ENCODE measurements at places on chromosomes 11 and 22. TPM values are rescaled to one million over a fixed set of nuclear protein-coding genes. Genes with fewer than 3 reads are reported as not detected.

MS4A14 gene
- not detected for total RNA-seq

APOA4 gene
- not detected for total RNA-seq

C11orf91 gene
- total RNA-seq, result not detected

HEPN1 gene
- not detected for total RNA-seq

NLRP6 gene
- total RNA-seq, result not detected

CALCA gene
- total RNA-seq, result not detected

FHIP1B gene
- total RNA-seq, result 6.4 TPM

PAMR1 gene
- total RNA-seq, result 278 TPM

SYT7 gene
- 7.0 TPM for total RNA-seq

CD248 gene
- total RNA-seq, result 193 TPM

PRRG4 gene
- 0.36 TPM for total RNA-seq

RHOD gene
- 26.1 TPM for total RNA-seq

CSTPP1 gene
- 34.9 TPM for total RNA-seq

GRCh38 chr11:128653801-128654231, 40.1 kb upstream of the FLI1 start:
- DNase-seq, result peak; percentile 46

GRCh38 chr11:70720281-70720680, 322.0 kb downstream of the CTTN start:
- no peak for DNase-seq

DNA sequence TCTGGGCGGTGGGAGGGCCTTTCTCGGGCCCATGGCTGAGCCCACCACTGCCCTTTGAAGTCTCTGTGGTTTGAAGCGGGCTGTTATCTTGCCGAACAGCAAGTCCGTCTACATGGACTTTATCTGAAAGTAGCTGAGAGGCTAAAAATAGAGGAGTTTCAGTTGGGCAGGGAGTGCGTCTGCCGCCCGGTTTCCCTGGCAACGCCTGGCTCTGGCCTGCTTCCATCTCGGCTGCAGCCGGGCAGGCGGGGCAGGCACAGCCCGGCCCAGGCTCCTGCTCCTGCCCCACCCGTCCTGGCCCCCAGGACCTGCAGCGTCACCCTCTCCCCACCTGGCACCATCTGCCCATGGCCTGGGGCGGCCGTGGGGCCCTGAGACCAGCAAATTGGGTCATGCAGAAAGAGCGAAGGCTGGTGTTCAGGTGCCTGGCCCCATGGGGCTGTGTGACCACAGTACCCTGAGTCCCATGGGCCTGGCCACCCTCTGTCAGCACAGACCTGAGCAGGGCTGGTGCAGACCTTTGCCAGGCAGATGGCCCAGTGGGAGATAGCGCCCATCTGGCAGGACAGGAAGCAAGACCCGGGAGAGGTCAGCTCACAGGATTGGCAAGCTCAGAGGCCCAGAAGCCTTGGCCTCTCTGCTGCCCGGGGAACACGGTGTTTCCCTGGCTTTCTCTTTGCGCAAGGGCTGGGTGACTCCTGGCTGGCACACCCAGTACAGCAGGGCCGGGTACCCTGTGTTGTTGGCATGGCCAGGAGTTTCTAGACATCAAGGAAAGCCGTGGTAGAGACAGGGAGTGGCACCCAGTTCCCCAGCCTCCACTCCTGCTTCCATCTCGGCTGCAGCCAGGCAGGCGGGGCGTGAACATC, 79.1 kb upstream of the KCNQ1OT1 start:
- DNase-seq, result peak; percentile 79

- no peak for DNase-seq
Observed at GRCh38 chr11:89529626-89530380, 38.6 kb upstream of the NOX4 start.

- no peak for DNase-seq
Observed at GRCh38 chr11:128187377-128187776, 400.0 kb downstream of the ETS1 start.

GRCh38 chr11:46381819-46382645, 563 bp downstream of the MDK start:
- DNase-seq, result no peak

DNA sequence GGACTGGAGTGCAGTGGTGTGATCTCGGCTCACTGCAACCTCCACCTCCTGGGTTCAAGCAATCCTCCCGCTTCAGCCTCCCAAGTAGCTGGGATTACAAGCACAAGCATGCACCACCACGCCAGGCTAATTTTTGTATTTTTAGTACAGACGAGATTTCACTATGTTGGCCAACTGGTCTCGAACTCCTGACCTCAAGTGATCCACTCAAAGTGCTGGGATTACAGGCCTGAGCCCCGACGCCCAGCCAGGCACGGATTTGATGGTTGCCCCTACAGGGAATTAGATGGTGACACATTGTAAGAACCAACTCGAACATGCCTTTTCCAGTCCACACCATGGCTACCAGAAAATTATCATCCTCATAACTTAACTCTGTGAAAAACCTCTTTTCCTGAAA, 26.8 kb upstream of the RTL6 start:
- DNase-seq, result peak; percentile 25

- DNase-seq, result no peak
Observed at GRCh38 chr11:7909585-7910285, 21.3 kb downstream of the OR10A6 start.

- no peak for DNase-seq
Observed at GRCh38 chr11:106624377-106624776, 393.9 kb downstream of the GUCY1A2 start.

DNA sequence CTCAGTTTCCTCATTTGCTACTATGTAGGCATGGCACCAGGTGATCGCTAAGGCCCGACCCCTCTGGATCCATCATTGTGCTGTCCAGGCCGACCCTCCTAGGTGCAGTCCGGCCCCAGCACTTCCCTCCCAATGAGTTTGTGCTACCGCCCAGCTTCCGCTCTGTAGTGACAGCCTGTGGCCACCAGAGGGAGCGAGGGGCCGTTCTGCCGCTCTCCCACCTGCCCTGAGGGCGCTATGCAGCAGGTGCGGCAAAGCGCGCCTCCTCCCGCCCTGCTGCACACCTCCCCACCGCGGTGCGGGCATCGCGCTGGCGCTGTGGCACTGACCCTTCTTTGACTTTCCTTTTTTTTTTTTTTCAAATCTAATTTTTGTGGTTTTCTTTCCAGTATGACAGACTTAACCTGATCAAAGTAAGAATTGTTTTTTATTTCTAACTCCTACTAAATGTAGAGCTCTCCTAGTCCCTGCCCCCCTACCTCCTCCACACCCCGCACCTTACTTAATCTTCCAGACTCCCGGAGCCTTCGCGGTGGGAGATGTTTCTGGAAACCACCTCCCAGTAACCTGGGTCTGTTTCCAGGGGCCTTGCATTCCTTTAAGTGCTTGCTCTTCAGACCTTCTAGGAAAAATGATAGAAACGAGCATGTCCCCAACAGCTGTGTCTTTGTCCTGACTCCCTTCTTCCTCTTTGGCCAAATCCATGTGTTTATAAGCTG, 73.7 kb downstream of the SCN3B start:
- DNase-seq, result peak; percentile 36

- DNase-seq, result peak; percentile 64
Observed at GRCh38 chr11:29272019-29272654, 744.7 kb downstream of the KCNA4 start.

- peak; percentile 82 for DNase-seq
Observed at GRCh38 chr22:41305646-41306045, 4.3 kb downstream of the ZC3H7B start.

DNA sequence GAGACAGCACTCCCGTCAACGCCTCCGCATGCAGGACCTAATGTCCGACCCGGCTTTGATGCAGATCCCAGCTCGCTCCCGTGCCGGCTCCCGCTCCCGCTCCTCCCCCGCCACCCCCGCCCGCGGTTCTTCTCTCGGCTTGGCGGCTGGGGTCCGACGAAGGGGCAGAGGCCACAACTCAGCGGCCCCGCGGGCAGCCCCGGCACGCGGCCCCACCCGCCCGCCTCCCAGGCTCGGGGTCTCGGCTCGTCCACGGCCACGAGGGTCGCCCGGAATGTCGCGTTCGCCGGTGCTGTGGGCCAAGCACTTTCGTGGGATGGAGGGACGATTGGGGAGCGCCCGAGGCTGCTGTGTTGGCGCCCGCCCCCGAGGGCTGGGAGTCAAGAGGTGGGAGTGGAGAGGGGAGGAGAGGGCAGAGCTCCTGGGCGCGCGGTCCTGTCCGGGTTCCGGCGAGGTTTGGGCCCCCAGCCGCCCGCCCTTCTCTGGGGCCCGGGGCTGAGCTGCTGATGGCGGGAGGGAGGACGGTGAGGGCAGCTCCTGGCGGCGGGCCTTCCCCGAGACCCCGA, 5.3 kb upstream of the TBX1 start:
- no peak for DNase-seq

GRCh38 chr22:32760815-32761214, 40.7 kb upstream of the TIMP3 start:
- DNase-seq, result no peak

DNA sequence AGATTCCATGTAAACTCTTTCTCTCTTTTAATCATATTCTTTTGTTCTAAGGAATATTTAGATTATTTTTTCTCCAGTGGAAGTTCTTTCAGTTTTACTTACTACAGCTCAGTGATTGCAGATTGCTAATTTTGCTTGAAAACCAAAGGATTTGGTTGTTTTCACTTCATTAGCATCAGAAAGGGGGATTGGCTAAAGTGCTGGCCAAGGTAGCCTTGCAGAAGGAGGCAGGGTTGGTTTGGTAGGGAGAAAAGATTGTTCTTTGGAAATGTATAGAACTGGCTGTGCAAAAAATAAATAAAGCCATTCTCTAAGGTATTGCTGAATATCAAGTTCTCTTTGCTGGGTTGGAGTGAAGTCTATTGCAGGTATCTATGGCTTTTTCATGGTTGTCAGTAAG, 92.6 kb downstream of the FAT3 start:
- no peak for DNase-seq

DNA sequence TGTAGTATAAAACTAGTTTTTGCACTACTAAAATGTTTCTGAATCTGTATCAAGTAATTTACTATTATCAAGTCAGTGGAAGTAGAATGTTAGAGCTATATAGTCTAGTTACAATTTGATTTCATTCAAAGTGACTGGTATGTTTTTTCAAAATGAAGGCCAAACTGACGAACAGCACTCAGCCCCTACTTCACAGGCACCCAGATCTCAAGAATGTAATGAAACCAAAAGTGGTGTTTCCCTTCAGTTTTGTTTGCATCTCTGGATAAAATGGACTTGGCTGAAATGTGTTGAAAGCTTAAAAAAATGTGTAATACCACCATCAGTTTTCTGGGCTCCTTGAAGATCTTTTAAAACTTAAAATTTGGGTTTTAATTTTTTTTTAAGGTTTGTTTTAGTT, 46.4 kb downstream of the QSER1 start:
- DNase-seq, result peak; percentile 10

- peak; percentile 34 for DNase-seq
Observed at GRCh38 chr11:118789501-118790356, 1.2 kb downstream of the DDX6 start.

GRCh38 chr22:47275605-47276449, 513.4 kb downstream of the TBC1D22A start:
- DNase-seq, result peak; percentile 7

DNA sequence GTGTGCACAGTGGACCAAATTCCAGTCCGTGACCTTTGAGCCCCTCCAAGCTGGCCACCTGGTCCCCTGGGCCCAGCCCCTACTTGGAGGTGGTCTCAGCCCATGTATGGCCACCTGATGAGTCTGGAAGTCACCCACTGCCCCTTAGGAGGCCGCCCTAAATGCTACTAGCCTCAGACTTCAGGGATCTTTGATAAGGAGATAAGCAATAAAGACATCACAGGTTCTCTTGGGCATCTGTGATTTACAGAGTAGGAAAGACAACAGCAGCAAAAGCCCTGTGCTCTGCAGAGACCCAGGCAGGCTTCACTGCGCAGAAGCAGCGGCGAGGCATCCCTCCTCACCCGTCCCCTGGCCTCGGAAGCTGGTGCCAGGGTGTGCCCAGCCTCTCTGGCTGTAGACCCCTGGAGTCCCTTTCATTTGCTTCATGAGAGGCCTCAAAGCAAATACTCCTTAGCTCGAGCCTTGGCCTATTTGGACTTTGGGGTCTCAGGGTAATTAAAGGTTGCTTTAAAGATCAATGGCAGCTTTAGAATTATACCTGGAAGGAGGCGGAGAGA, 360.1 kb downstream of the TBC1D22A start:
- DNase-seq, result no peak

DNA sequence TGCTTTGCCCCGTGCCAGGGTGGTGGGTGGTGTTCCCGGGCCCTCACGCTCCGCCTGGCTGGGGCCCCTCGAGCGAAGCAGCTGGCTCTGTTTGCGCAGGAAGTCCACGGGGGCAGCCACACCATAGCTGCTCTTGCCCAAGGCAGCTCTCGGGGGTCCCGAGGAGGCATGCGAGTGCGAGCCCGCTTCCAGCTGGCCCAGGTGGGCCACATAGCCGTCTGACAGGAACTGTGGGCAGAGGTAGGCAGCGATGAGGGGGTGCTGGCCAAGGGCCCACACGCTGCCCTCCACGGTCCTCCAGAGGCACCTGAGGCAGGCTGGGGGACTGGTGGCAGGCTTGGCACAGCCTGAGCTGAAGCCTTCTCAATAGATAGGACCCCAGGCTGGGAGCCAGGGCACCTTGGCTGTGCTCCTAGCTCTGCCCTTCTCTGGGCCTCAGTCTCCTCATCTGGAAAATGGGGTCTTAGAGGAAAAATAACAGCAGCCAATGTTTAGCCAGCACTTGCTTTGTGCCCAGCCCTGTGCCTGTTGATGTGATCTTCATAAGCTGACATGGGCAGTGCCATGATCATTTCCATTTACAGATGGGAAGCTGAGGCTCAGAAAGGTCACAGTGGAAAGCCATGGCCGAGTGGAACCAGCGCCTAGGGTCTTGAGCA, 9.4 kb downstream of the AIP start:
- DNase-seq, result no peak

DNA sequence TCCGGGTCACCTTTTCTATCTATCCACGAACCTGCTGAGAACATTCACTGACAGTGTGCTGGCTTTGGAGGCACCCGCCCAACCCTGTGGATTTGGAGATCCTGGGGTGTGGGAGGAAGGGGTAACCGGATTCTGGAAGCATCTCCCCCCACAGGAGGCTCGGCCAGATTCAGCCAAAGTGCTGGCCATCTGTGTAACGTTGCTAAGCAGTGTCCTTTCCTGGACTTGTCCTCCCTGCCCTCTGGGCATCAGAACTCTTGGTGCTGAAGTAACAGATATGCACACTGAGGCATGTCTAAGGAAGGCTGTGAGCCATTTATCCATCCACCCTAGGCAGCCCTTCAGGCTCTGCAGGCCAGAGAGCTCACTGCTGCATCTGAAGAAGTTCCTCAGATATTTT, 85.7 kb downstream of the SNX19 start:
- DNase-seq, result peak; percentile 51

- peak; percentile 22 for DNase-seq
Observed at GRCh38 chr11:29022676-29023075, 914.5 kb downstream of the METTL15 start.

DNA sequence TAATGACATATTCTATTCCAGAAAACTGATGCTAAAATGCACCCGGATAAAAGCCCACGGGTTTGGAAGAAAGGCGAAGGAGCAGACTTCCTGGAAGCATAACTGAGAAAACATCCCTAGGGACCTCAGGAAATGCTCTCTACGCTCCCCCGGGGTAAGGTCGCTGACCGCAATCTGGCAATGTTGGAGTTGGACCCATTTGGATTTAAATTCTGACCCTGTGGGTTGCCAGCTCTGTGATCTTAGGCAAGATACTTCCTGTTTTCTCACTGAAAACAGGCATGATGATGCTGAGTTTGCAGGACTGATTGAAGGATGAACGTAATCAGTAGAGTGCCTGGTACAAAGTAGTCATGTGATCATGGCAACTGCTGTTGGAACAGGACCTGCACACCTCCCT, 1054.0 kb downstream of the NTM start:
- no peak for DNase-seq

- DNase-seq, result no peak
Observed at GRCh38 chr11:105206633-105207032, 67.1 kb upstream of the CARD18 start.

- peak; percentile 6 for DNase-seq
Observed at GRCh38 chr11:64969209-64969608, 2.7 kb downstream of the MAJIN start.

Measured in fibroblast of the aortic adventitia (primary cell).